ENCODE measurements at places on chromosomes 6 and 20.

GRCh38 chr20:57439432-57439831 is 48.2 kb downstream of the RBM38 start:
- no peak for DNase-seq

- no peak for DNase-seq
Measured at GRCh38 chr6:155495011-155495768, 39.6 kb upstream of the NOX3 start.

DNA sequence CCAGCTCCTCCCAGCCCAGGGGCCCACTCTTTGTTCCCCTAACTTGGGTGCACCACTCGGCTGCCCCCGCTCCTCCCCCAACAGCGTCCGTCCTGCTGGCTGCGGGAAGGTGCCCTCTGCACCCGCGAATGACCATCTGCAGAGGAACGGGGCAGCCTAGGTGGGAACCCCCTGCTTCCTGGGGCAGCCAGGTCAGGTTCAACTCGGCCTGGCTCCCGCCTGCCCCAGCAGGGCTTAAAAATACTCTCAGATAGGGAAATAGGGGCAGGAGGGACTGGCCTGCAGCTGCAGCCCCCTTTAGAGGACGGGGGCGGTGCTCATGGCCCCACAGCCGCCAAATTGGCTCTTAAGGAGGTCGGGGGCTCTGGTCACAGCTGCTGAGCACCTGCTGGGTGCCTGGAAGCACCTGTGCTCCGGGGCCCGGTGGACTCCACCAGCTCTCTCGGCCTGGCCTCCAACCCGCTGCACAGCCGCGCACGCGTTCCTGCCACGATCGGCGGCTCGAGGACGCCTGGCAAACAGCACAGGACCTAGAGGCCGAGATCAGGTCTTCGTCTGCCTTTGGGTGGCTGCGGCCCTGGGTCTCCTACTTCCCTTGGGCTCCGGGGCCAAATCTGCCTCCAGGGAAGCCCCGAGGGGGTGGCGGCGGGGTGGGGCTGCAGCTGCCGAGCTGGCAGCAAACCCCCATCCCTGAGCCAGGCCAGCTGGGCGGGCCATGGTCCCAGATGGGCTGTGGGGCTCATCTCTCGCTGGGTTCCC is 700 bp upstream of the LAMA5 start:
- DNase-seq = no peak

GRCh38 chr6:117072134-117072533 is 193.2 kb upstream of the VGLL2 start:
- no peak for DNase-seq

DNA sequence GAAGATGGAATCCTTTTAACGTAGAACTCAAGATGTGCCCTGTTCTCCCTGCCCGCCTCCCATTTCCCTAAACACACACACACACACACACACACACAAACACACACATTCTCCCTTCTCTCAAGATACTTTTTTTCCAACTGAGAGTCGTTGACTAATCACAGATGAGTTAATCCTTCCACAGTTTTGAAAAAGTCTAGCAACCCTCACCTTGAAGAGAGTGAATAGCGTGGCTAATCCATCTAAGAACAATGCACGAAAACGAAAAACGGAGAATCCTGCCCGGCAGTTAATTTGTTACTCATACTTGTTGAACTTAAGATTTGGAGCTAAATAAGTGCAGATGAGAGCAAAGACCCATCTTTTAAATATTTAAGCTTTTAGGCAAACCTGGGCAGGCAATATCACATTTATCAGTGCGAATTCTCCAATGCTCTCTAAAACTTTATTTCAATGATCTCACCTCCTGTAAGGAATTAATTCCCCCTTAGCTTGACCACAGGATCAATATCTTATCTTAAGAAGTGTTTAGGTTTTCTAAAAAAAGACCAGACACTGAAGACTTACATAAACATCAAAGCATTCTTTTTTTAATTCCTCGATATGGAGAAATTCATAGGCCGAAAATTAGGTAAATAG is 1.1 kb downstream of the AGPAT4 start:
- no peak for DNase-seq

- DNase-seq = no peak
Measured at GRCh38 chr6:34950849-34951248, 61.8 kb downstream of the ANKS1A start.

DNA sequence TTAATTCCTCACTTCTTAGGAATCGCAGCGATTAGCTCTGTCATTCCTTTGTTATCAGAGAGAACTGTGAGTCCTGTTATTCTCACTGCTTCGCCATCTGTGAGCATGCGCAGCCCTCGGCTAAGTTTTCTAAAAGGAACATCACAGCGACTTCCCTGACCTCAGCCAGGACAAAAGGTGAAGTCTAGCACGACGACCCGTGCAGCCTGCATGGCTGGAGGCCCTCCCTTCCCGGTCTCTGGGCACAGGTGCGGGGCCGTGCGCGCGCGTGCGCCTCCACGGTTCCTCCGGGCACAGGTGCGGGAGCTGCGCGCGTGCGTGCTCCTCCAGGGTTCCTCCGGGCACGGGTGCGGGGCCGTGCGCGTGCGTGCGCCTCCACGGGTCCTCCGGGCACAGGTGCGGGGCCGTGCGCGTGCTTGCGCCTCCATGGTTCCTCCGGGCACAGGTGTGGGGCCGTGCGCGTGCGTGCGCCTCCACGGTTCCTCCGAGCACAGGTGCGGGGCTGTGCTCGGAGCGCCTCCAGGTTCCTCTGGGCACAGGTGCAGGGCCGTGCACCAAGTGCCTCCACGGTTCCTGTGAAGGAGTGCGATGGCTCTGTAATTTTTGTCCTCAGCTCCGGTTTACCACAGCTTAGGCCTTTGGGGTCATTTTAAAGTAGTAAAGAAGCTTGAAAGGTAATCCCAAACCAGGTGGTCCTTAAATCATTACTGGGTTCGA is 212.3 kb downstream of the ERMARD start:
- DNase-seq = no peak

GRCh38 chr6:36599791-36600209 is 5.6 kb downstream of the SRSF3 start:
- peak; percentile 21 for DNase-seq

DNA sequence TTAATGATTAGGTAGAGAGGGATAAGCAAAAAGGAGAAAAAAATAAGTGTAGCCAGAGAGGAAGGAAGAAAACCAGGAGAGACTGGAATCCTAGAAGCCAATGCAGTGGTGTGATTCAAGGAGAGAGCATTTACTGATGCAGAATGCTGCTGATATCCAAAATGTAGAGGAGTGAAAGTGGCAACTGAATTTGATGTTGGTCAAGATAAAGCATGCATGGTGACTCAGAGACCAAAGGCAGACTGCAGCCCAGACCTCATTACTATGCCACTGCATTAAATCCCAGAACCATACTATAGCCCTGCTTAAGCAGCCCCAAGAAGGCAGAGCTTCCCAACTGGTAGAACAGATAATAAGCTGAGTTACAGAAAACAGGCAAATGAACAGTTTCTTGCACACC is 15.8 kb downstream of the KLHL32 start:
- DNase-seq = no peak

- DNase-seq = no peak
Measured at GRCh38 chr20:64106981-64107735, at the start of gene NPBWR2. NPBWR2 (minus strand) TSS chr20:64107565; CDS start chr20:64106831, 734 bp downstream.

DNA sequence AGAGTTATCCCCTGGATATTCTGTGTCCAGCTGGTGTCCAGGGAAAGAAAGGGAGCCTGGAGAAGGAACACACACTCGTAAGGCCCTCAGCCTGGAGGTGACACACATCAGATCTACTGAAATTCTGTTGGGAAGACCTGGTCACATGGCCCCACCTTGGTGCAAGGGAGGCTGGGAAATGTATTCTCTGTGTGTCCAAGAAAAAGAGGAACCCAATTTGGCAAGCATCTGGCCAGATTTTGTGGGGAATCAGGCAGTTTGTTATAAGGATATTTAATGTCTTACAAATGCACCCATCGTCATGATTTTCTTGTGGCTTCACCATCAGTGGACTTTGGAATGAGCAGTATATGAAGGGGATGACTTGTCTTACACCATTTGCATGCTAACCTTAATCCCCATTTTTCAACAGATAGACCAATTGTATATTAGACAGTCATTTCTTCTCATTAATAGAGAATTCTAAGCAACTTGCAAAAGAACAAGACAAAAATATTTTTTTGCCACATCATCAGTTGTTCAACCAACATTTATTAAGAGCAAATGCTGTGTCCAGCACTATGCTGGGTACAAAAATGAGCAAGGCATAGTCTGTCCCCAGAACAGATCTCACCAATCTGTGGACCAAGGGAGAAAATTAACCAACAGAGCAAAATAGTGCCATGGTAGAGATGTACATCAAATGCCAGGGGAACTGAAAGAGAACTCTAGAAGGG is 59.7 kb downstream of the ISM1 start:
- no peak for DNase-seq

DNA sequence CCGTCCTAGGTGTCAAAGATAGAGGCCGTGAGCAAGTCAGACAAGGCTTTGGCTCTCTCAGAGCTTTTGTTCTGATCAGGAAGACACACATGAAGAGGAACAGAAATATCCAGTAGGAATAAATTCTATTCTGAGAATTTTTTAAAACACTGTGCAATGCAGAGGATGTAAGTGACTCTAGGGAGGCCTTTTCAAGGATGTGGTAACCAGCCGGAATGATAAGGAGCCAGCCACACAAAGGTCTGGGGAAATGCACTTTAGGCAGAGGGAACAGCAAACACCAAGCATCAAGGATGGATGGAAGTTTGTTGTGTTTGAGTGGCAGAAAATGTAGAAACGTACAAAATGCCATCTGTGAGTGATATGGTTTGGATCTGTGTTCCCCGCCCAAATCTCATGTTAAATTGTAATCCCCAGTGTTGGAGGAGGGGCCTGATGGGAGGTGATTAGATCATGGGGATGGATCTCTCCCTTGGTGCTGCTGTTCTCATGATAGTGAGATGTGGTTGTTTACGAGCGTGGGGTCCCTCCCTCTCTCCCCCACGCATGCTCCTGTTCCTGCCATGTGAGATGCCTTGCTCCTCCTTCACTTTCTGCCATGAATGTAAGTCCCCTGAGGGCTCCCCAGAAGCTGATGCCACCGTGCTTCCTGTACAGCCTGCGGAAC is 93.6 kb upstream of the CDYL start:
- no peak for DNase-seq

DNA sequence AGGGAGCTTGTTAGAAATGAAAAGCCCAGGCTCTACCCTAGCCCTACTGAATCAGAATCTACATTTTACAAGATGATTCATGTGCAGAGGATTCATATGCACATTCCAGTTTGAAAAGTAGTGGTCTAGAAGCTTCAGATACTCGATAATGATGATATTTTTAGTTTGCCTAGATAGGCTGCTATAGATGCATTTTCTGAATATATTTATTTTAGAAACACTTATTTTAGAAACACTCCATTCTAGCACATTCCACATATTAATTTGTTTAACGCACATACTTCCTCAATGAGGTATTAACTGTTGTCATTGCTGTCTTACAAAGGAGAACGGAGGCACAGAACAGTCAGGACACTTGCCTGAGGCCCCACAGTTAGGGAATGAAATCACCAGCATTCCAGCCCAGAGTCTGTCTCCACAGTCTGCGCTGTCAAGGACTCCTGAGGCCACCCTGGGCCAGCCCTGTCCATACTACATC is 64.4 kb downstream of the SNAP25 start:
- DNase-seq = no peak

GRCh38 chr20:46590443-46590842 is 40.0 kb upstream of the OCSTAMP start:
- no peak for DNase-seq

- DNase-seq = no peak
Measured at GRCh38 chr6:18680842-18681241, 293.7 kb downstream of the RNF144B start.

GRCh38 chr6:170035901-170036304 is 255.0 kb downstream of the DLL1 start:
- no peak for DNase-seq

GRCh38 chr20:20363434-20363798 is 4.5 kb upstream of the INSM1 start:
- DNase-seq = no peak

DNA sequence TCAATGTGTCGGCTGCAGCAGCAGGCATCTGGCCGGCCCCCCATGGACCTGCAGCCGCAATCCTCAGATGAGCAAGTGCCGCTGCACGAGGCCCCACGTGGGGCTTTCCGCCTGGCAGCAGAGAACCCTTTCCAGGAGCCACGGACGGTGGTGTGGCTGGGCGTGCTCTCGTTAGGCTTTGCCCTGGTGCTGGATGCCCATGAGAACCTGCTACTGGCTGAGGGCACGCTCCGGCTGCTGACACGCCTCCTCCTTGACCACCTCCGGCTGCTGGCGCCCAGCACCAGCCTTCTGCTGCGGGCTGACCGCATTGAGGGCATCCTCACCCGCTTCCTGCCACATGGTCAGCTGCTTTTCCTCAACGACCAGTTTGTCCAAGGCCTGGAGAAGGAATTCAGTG is 3.5 kb downstream of the AP5S1 start:
- DNase-seq = no peak

GRCh38 chr6:142679907-142680700 is 264.9 kb downstream of the HIVEP2 start:
- DNase-seq = no peak

- peak; percentile 76 for DNase-seq
Measured at GRCh38 chr6:158559895-158560835, at the start of gene TMEM181. TMEM181 (plus strand) TSS chr6:158560091; CDS start chr6:158560225, 134 bp downstream.

GRCh38 chr6:85971238-85971637 is 328.6 kb upstream of the SYNCRIP start:
- no peak for DNase-seq

DNA sequence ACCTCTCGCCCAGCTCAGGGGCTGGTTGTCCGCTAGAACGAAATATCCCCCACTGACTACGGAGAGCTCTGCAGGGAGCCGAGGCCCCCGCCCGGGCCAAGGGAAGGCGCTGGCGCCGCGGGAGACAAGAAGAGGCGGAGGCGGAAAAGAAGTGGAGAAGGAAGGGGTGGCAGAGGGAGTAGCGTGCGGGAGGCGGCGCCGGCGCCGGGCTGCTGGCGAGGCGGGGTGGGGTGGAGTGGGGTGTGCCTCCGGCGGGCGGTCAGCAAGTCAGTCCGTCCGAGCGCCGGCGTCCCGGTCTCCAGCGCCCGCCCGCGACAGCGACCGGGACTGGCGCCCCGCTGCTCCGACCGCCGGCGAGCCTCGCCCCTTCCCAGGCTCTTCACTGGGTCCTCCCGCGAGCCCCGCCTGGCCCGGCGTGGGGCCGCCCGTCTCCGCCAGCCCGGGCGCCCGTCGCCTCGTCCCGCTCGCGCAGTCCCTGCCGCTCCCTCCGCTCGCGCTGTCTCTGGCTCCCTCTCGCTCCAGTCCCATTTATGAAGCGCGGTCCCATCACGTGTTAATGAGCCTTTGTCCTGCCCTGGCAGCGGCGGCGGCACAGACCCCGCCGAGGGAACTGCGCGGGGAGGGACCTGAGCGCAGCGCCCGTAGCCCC is at the start of gene CNR1:
Gene CNR1 (minus strand): TSS at position 504 of the 649 bp plus-strand sequence. CDS start 21,073 bp downstream, outside the sequence.
- DNase-seq = no peak

GRCh38 chr6:148035806-148036390 is 306.7 kb upstream of the SASH1 start:
- DNase-seq = no peak

GRCh38 chr6:120363429-120363828 is 970.9 kb downstream of the TBC1D32 start:
- no peak for DNase-seq

- no peak for DNase-seq
Measured at GRCh38 chr20:39974966-39975501, 714.0 kb downstream of the MAFB start.

GRCh38 chr6:4403023-4403752 is 267.8 kb upstream of the ECI2 start:
- DNase-seq = no peak

Data from stimulated activated CD8-positive, alpha-beta memory T cell treated with anti-CD3 and anti-CD28 coated beads, Interleukin-15, amount 100 ng/mL, for 24 hours (primary cell).